Stimulated activated CD8-positive, alpha-beta memory T cell treated with anti-CD3 and anti-CD28 coated beads, Interleukin-15, amount 100 ng/mL, for 24 hours (primary cell): ENCODE measurements at places on chromosomes 16 and 17.

GRCh38 chr17:43334738-43335402, 63.9 kb upstream of the ARL4D start:
- DNase-seq, result no peak

DNA sequence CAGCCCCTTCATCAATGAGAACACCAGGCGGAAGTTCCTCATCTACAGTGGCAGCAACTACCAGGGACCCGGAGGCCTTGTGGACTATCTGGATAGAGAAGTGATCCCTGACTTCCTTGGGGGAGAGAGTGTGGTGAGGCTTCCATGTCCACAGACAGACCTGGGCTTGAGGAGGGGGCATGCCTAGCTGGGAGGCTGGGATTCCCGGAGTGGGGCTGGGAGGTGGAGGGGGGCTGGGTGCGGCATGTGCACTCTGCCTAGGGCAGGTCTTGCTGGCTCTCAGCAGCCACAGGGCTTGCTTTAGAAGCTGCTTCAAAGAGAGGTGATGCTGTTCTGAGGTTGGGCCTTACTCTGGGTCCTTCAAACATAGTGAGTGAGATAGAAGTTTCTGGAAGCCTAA, 27.8 kb downstream of the NAGPA start:
- no peak for DNase-seq

DNA sequence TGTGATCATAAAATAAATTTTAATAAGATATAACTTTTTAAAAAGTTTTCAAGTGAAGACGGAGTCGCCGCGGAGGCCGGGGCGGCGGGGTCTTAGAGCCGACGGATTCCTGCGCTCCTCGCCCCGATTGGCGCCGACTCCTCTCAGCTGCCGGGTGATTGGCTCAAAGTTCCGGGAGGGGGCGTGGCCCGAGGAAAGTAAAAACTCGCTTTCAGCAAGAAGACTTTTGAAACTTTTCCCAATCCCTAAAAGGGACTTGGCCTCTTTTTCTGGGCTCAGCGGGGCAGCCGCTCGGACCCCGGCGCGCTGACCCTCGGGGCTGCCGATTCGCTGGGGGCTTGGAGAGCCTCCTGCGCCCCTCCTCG, at the start of gene FOXC2:
Gene FOXC2 (plus strand): TSS at position 229 of the 365 bp plus-strand sequence. CDS start 507 bp downstream, outside the sequence.
- DNase-seq, result no peak

GRCh38 chr16:46896314-46896968, 12.3 kb downstream of the GPT2 start:
- no peak for DNase-seq

GRCh38 chr16:85573696-85574641, 39.2 kb upstream of the GSE1 start:
- no peak for DNase-seq

GRCh38 chr16:26987597-26988010, 79.1 kb upstream of the C16orf82 start:
- DNase-seq, result no peak

GRCh38 chr16:68636818-68637217, 8.3 kb upstream of the CDH3 start:
- no peak for DNase-seq

DNA sequence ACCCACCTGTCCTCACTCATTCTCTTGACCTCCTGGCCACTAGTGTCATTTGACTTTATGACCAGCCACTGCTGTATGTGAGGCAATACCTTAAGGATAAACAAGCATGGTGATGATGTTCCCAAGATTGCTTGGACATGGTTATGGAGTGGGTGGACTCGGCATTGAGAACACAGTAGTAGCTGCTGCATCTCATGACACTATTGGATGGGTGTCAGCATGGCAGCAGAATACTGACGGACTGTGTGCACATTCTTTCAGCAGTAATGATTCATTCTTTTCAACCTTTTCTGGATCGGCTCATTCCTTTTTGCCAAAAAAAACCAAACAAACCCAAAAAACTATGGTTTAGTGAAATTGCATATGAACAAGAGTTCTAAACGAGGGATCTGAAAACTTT, 13.5 kb downstream of the SPECC1 start:
- DNase-seq, result no peak

- no peak for DNase-seq
Observed at GRCh38 chr17:1773696-1774181, 11.9 kb downstream of the SERPINF1 start.

DNA sequence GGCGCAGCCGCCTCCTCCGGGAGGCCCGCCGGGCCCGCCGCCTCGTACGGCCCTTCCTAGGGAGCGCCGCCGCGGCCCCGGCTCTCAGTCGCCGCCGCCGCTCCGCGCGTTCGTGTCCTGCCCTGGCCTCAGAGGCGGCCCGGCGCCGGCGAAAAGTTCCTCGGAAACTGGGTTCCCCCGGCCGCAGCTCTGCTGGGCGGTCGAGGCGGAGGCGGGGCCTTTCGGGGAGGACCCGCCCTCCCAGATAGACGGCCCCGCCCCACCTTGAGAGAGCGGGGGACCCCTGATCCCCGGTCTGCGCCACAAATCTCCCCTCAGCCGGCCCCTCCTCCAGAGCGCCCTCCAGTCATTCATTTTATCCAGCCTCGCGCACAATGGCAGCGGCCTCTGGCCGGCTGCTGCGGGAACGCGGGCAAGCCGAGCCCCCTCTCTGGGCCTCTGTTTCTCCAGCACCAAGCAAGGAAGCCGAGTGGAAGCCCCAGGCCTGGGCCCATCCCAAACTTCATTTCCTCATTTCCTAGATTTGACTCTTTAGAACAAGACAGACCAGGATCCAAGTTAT, at the start of gene SREBF1:
Gene SREBF1 (minus strand): TSS at position 169 of the 562 bp plus-strand sequence. CDS start 169 bp downstream, outside the sequence.
- DNase-seq, result no peak
